ENCODE measurements at places on chromosomes 2 and 18. TPM values are rescaled to one million over a fixed set of nuclear protein-coding genes. Genes with fewer than 3 reads are reported as not detected.

Gene ZRANB3
- 4.1 TPM for total RNA-seq

Gene WNT6
- not detected for total RNA-seq

Gene NEU2
- total RNA-seq, result not detected

Gene MEX3C
- 24.8 TPM for total RNA-seq

- DNase-seq, result no peak
Observed at GRCh38 chr2:41836948-41837347, 210.9 kb upstream of the PKDCC start.

GRCh38 chr2:219416235-219416602, 2.0 kb upstream of the DES start:
- no peak for DNase-seq

DNA sequence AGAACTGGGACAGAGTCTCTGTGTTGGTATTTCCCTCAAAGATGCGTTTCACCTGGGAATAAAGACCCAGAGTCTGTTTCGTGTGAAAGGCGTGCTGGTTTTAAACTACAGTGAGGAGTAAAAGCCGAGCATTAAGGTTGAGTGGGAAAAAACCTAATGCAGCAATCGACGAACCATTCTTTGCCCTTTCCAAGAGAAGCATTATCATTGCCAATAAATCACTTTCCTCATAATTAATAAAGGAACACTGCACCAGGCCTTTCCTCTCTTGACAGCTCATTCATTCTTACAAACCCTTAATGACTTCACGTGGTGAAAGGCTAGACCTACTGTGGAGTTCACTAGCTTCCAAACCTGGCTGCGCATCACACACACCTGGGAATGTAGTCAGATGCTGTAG, 896 bp upstream of the SLC8A1 start:
- DNase-seq, result no peak

DNA sequence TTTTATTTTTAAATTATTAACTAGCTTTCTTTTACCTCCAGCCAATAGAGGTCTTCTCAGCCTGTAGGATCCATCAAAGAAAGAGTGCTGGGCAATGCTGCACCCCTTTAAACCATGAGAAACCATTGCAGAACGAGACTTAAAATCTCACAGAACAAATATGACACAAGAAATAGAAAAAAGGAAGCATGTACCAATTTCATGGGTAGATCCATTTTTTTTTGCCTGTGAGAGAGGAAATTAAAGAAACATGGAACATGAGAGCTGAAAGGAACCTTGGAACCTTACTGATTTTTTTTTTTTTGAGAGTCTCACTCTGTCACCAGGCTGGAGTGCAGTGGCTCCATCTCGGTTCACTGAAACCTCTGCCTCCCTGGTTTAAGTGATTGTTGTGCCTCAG, 14.0 kb downstream of the HRH4 start:
- DNase-seq, result no peak

GRCh38 chr2:181438261-181438660, 18.9 kb upstream of the ITGA4 start:
- no peak for DNase-seq

DNA sequence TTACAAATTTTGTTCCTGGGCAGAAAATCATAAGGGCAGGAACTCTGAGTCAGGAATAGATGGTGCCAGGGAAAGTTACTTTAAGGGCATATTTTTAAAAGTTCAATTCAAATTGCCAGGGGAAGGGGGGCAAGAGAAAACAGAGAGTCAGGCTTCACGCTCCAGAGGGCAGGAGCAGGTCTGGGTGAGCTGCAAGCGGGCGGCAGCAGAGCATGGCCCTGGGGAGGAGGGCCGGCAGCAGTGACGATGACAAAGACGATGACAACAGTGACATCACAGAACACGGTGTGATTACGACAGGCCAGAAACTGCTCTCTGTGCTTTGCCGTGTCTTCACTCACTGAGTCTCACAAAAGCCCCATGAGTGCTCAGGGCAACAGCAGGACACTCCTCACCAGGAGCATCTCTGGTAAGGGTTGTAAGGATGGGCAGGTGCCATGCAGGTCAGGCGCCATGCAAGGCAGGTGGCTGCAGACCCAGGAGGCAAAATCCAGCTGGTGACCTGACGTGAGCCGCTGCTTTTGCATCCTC, 23.3 kb downstream of the CHST10 start:
- DNase-seq, result no peak

DNA sequence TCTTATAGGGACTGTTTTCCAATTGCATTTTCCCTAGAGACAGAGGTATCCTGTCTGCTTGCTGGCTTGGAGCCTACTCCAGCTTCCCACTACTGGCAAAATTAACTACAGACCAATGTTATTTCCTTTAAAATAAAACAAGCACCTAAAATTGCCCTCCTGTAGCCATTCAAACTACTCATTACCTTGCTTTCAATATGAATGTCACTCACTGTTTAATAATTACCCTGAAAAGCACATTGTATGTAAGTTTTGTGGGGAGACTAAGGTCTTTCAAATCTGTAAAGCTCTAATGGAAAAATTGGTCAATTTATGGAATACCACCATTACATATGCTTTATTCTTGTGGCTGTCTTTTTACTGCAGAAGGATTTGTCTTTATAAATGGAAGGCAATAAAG, 87.3 kb downstream of the DOCK10 start:
- no peak for DNase-seq

DNA sequence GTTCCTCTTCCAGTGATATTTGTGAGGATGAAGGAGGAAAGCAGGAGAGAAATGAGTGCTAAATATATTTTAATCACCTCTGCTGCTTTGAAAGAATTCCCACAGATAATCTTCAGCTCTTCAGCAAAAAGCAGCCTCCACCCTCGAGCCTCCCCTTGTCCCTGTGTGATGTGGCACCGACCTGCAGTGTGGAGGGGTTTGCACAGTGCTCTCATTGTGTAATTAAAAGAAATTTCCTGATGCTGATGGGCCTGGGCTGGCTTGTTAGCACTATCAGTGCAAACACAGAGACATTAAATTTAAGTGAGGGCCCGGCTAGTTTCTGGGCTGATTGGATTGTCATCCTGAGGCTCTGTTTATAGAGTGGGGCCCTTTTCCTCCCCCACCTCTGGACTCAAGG, 53.4 kb downstream of the KIF5C start:
- DNase-seq, result no peak
